Progenitor cell of endocrine pancreas (in vitro differentiated cells): ENCODE measurements at places on chromosomes 3 and 15.
A peak's percentile ranks its signal among the peaks of the same experiment; 100 is the strongest.

- DNase-seq = peak; percentile 51
Observed at GRCh38 chr15:57133127-57133968, 214.9 kb downstream of the TCF12 start.

DNA sequence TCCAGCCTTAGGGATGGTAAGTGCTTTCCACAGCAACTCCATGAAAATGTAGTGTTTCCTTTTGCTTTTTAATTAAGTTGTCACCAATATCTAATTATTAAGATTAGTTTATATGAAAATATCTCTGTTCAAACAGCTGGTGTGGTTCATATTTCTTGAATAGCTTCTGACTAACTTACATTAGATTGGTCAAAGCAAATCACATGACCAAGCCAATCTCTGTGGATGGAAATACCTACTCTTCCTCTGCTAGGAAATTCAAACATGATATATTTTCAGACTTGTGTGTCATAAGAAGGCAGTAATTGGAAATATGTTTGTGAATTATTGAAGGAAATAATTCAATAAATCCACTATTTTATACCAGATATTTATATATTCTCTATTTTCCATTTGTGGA, 54.6 kb upstream of the CADM2 start:
- no peak for DNase-seq

DNA sequence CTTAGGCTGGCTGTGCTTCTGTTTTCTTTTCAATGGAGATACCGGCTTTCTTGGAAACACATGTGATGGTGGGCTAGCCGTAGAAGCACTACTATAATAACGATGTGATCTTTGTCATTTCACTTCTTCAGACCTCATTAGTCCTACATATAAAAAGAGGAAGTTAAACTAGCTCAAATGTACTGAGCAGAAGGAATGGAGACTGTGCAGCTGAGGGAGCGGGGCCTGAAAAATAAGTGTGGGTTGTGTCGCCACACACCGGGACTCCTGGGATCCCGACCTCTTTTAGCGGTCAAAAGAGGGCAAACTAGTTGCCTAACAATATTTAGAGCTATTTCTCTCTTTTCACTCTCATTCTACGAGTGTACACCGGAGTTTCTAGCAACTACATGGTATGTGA, 1.0 kb upstream of the RNF7 start:
- DNase-seq = no peak

DNA sequence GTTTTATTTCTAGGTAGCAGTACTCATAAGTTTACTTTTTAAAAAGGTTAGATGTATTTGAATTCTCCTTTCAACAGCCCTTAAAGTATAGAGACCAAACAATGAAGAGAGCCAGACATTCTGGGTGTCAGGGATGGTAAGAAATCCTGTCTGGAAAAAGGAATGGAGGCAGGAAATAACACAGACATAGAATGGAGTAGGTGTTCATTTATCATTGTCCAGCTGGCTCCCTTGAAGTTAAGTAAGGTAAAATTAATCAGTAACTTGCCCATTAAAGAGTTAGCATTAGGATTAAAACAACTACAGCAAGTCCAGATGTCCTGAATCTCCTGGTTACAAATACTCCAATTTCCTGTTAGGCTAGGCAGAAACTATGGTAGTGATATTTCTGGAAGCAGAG, 13.5 kb upstream of the SUCNR1 start:
- no peak for DNase-seq

- DNase-seq = no peak
Observed at GRCh38 chr3:23112491-23112890, 90.6 kb upstream of the UBE2E2 start.

DNA sequence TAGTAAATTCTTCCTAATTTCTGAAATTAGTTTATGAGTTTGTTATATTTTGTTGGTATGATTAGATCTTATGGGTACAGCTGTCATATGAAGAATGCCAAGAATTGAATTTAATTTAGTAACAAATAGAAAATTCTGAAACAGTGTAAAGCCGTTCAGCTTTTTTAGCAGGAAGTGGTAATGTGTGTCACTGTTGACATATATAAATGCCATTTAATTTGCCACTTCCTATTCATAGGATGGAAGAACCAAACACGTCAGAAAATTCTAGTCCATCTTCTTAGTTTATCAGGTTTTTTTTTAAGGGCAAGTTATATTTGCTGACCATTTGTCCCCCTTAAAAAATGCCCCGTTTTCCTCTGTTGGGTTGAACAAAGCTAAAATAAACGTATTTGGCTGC, 43.0 kb downstream of the RAB8B start:
- no peak for DNase-seq

GRCh38 chr15:55484917-55485672, 22.9 kb downstream of the DNAAF4 start:
- no peak for DNase-seq

DNA sequence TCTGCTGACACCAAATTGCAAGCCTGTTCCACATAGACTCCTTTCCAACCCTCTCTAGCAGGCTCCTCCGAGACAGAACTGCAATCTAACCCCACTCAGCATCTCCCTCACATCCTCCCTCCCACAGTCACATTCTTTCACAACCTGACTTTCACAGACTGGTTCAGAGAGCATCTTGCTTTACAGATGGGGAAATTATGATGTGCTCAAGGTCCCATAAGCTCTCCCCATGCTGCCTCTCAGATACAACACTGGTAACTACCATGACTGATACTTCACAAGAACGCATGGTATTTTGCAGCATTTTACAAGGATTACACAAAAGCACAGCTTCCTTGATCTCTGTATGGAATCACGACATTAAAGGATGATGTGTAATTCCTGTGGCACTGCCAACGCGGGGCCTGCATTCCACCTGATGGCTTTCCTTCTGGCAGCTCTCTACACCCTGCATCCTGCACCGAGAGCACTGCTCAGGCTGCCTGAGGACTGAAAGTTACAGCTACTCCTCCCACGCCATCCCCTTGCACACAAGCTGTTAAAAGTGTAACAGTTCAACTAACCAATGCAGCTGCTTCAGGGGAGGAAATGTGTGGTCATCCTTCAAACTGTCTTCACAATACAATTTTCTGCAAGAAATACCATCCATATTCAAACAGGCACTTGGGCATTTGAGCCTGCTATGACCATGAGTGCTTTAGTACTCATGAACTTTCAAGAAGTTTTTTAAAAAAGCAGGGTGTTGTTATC, 27.6 kb downstream of the TBC1D2B start:
- DNase-seq = no peak

GRCh38 chr3:173411375-173411973, 13.9 kb downstream of the NLGN1 start:
- DNase-seq = no peak

DNA sequence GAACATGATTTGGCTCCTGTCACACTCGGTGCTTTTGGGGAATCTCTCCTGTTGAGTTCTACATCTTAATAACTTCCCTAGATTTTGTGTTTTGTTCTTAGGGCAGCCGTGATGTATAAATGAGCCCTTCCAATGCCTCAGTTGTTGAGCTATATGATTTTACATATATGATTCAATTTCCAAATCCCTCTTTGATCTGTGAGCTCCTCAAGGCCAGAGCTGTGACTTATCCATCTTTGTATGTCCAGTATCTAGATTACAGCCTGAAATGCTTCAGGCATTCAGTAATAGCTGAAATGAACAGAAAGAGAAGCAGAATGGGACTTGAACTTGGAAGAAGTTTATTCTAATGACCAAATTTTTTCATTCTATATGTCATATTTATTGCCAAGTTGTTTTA, 26.6 kb downstream of the CGGBP1 start:
- DNase-seq = no peak

GRCh38 chr3:174783502-174783901, 75.6 kb upstream of the NAALADL2 start:
- DNase-seq = no peak

DNA sequence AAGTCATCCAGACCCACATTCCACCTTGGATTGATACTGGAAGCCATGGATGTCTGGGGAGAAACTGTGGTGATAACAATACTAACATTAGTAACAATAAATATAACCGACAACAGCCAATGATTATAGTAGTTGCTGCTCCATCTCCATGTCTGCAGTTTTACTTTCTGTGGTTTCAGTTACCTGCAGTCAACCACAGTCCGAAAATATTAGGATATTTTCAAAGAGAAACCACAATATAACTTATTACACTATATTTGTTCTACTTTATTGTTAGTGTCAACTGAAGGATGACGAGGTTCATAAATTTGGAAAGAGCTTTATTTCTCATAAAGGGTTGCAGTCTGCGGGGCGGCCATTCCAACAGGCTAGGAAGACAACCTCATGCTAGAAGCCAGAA, 2.6 kb upstream of the NSMCE3 start:
- no peak for DNase-seq

DNA sequence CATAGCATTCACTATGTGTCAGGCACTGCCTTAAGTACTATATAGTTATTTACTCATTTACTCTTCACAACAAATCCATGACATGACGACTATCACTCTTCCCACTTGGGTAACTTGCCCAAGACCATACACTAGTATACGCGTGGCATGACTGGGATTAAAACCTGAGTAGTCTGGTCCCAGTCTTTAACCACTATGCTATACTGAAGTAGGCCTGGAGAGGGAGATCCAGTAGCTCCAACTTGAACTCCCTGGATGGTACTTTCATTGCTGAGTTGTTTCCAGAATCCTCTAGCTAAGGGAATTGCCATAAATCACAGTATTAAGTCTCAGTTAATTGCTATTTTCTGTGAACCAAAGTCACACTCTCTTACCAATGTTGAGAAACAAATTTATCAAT, 116.2 kb upstream of the LSAMP start:
- DNase-seq = no peak

- DNase-seq = peak; percentile 74
Observed at GRCh38 chr15:74598126-74598842, 17.4 kb upstream of the CLK3 start.
